ENCODE measurements at places on chromosomes 16 and 17.

DNA sequence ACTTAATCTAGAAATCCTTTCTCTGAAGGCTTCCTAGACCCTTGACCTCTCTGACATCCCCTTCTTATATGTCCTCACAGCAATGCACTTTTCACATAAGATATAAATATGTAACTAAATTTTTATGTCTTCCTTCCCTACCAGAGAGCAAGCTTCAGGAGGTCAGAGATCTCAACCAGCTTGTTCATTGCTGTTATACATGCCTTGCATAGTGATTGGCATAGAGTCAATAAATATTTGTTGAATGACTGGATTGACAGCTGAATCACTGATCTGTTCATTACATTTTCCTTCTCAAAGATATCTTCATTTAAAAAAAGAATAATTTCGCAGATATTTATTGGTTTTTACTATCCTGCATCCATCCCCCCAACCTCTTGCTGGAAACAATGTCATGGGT is 29.5 kb downstream of the HYDIN start:
- DNase-seq, result no peak

GRCh38 chr16:12925026-12925800 is 23.8 kb downstream of the SHISA9 start:
- no peak for DNase-seq

DNA sequence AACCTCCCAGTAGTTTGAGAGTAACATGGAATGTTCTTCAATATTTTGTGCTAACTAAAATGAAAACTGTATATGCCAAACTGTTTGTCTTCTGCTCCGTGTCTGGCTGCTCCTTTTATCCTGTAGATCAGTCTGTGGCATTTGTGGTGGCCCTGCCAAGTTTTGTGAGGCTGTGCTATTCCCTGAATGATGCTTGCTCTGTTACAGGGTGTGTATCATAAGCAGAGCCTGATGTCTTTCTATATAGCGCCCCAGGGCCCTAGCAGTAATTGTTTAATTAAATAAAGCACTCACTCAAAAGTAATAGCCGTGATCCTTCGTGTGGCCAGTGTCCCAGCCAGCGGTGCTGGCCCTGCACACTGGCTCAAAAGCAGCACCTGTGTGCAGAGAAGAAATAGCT is 27.8 kb upstream of the NAT9 start:
- no peak for DNase-seq

- no peak for DNase-seq
Observed at GRCh38 chr16:11066261-11066870, 122.0 kb downstream of the CLEC16A start.

DNA sequence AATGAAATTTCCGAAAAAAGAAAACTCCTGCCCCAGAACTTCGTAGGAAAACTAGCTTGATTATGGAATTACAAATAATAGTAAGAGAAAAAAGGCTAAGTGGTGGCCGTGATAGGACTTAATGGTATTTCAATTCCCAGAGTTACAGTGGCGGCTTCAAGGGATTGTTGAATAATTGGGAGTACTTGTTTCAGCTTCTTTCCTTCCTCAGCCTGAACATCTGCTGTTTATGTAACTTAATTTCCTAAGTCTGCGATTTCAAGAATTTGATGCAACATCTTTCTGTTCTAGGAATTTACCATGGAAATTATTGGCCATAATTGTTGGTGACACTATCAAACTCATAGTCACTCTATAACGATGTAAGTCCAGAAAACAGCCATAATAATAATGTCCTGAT is 684 bp upstream of the APPBP2 start:
- DNase-seq, result no peak

DNA sequence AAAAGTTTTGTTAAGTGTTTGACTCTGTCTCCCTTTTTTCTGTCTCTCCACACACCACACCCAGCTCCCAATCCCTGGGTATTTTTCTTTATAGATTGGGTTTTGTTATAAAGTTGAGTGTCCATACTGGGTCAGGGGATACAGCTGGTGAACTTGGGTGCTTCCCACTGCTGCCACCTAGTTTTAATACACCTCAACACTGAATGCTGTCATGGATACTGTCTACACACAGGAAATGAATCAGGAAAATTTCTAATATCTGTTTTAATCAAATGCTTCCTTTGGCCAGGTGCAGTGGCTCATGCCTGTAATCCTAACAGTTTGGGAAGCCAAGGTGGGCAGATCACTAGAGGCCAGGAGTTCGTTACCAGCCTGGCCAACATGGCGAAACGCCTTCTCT is 5.3 kb upstream of the TAOK1 start:
- DNase-seq, result no peak

DNA sequence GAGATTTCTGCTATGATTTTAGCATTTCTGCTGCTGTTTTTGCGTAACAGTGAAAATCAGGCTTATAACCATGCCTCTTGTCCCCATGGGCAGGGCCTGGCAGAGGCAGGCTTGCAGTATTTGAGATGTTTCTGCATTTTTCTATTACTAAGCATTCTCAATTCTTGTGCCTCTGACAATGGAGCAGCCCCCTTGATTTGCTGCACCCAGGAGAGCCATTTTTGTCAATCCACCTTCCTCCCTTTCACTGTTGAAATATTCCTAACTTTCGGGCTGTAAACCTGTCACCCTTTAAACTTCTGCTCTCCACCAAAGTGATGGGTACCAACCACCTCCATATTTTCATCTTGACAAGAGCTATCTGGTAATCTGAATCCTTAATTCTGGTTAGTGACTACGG is 178.1 kb downstream of the CNTNAP4 start:
- no peak for DNase-seq

GRCh38 chr17:42924891-42925290 is 24.3 kb downstream of the G6PC1 start:
- DNase-seq, result no peak

GRCh38 chr17:21339011-21339410 is 37.1 kb upstream of the KCNJ12 start:
- no peak for DNase-seq
